ENCODE measurements at places on chromosomes 7 and 10.

DNA sequence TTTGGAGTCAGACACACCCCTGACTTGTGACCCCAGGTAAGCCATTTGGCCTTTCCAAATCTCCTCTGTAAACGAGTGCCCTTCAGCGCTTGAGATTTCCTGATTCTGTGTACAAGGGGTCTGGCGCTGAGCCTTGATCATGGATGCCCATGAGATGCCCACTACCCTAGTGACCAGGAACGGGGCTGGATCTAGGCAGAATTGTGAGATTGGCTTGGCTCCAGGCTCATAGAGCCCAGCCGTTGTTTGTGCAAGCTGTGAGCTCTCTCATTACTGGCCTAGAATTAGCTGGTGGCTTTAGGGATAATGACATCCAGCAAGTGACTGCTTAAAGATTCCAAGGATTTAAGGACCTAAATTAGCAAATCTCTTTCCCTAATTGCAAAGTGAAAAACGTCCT, 84.9 kb downstream of the CAMK1D start:
- no peak for DNase-seq

DNA sequence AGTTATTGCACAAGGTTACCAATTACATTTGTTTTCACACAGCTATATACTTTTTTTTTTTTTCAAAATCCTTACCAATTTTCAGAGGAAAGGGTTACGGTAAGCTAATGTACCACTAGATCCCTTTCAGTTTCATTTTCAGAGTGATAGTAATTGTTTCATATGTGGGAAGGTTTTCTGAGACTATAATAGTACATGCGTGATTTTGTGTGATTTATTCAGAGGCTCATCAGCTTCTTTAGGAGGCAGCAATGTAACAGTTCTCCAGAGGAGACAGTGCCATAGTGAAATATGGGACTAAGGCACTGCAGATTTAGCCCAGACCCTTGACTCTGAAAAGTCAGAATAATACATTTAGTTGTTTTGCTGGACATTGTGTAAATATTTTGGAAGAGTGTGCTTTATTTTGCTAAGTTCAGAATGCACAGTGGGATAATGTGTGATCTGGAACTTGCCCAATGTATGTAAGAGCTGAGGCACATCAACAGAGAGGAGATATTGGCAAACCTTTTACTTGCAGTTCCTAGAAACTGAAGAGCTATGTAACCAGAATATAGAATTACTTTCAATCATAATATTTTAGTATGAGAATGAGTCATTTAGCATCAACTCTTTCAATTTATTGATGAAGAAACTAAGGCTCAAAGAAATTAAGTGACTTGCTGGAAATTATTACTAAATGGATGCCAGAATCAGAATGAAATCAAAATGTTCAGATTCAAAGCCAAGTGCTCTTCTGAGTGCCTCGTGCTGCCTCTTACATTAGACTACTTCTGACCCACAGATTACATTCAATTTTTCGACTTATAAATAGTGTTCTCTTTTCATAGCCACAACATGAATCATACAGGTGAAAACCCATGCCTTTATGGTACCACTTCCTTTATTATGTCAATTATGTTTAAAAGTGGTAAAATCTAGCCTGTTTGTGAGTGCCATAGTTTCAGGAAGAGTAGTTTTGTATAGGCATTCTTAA, 207.7 kb upstream of the TEX47 start:
- DNase-seq, result no peak

DNA sequence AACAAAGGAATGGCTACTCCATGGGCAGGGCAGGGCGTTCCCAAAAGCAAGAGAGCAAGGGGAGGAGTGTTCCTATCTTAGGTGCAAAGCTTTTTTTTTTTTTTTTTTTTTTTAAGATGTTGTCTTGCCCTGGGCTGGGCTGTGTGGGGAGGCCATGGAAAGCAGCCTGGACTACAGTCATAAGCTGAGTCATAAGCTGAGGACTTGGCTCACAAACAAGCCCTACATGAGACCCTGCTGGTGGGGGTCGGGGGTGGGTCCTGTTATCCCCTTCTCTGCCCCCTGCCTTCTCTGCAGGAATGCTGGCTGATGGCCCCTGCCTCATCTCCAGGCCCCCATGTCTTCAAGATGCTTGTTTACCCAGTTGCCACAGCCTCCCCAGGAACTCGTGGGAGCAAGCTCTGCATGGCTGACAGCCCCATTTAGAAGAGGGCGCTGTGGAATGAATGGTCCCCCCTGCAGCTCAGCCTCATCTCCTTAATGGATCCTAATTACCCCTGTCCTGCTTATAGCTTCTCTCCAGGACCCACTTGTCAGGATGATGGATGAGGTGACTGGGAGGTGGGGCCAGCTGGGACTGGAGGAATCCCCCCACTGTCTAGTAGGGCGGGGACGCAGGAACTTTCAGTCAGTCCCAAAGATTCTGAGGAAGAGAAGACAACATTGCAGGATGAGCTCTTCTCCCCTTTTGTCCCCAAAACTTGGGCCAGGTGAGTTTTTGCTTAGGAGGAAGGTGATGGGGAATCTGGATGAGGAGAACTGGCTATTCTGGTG, 340.8 kb upstream of the PODXL start:
- no peak for DNase-seq

- no peak for DNase-seq
These were observed 17.1 kb upstream of the HTR5A start for GRCh38 chr7:155053002-155053401.

- no peak for DNase-seq
These were observed 1512.8 kb downstream of the REEP3 start for GRCh38 chr10:65033957-65034356.

DNA sequence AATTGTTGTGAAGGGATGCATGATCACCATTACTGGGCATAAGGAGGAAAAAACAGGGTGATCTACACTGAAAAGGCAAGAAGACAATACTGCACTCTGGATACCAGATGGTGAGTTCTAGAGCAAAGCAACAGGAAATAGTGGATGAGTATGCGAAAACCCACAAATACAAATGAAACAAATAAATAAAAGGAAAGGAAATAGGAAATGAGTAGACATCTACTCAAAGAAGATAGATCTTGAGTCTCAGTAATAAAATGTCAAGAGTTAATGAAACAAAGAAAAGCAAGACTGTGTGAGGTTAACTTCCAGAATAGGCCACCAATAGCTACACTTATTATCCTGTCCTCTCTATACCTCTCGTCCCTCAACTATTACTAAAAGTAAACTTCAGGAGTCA, 11.7 kb downstream of the ORC5 start:
- no peak for DNase-seq

DNA sequence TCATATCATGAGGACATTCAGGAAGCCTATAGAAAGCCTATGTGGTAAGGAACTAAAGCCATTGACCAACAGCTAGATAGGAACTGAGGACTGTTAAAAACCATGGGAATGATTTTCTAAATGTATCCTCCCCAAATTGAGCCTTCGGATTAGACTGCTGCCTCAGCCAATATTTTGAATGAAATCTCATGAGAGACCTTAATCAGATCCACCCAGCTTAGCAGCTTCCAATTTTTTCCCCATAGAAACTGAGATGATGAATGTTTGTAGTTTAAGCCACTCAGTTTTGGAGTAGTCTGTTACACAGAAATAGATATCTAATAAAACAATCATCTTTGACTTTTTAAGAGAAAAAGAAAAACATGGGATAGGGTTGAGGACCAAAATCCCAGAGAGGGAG, 292.0 kb downstream of the HPSE2 start:
- no peak for DNase-seq

Measured in activated CD4-positive, alpha-beta T cell treated with anti-CD3 and anti-CD28 coated beads, Interleukin-2, amount 50 U/mL, for 4 hours (primary cell).